ENCODE measurements at places on chromosomes 2 and 18.
A peak's percentile ranks its signal among the peaks of the same experiment; 100 is the strongest.

- no peak for DNase-seq
These were observed 594.0 kb upstream of the ACVR2A start for GRCh38 chr2:147250652-147251356.

DNA sequence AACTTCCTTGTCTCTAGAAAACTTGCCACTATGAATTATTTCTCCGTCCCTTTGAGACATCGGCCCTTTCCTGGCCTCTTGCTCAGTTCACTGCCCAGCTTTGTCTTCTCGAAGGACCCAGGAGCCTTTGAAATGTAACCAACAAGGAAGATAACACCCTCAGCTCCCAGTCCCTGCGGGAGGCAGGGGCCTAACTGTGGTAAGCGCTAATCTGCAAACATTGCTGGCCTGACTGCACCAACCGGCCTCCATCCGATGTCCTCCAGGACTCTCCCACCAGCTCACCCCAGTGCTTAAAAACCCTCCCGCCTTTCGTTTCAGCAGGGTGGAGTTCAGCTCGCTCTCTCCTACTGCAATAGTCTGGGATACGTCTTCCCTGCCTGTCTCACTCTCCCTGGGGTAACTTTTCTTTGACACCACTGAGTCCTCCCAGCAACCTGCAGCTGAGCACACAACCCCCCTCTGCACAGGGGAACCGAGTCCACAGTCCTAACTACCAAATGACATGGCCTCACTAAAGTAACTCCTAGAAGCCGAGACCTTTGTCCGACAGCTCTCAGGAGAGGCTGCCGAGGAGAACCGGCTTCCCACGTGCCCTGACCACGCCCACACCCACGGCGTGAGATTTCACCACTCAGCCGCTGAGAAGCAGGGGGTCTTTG, 76.1 kb downstream of the MBP start:
- DNase-seq: no peak

GRCh38 chr18:52046842-52047241, 293.2 kb upstream of the DCC start:
- DNase-seq: no peak

DNA sequence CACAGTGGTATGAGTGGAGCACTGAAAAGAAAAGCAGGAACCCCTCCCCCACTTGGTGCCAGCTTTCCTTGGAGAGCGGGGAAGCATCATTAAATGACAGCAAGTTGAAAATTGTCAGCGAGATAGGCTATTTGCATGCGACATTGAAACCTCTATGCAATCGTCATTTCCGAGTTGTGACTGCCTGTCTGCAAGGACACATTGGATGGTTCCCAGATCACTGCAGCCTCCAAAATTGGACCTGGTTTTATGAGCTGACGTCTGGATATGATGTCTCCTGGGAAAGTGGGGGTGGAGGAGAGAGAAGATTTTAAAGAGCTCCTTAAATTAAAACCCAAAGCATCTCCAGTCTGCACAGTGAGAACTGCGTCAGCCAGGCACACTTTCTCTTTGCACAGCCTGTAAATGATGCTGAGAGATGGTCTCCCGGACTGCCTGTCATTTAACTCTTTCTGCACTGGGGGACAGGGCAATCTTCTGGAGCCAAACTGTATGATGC, 57.8 kb upstream of the KIF5C start:
- DNase-seq: peak; percentile 59

DNA sequence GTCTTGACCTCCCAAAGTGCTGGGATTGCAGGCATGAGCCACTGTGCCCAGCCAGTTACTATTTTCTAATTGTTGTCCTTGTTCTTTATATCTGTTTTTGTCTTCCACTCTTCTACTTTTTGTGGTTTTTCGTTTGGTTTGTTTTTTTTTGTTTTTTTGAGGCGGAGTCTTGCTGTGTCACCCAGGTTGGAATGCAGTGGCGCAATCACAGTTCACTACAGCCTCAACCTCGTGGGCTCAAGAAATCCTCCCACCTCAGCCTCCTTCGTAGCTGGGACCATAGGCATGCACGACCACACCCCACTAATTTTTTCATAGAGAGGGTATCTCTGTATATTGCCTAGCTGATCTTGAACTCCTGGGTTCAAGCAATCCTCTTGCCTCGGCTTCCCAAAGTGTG, 100.7 kb downstream of the EHBP1 start:
- DNase-seq: no peak

GRCh38 chr2:19873014-19873413, 28.8 kb downstream of the TTC32 start:
- DNase-seq: no peak

DNA sequence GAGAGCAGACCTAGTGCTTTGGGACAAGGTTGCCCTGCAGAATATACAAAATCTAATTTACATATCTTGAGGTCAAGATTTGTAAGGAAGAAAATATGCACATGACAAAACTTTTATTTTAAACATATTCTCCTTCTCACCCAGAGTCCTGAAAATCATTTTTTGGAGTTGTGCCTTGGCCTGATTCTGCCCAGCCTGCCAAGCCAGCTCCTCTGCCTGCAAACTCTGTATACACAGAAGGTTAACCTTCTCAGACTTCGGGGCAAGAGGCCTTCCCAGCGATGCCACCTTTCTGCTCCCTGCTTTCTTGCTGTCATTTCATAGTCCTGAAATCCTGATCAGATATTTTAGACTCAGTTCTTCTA, 95.8 kb upstream of the CAVIN2 start:
- DNase-seq: no peak

DNA sequence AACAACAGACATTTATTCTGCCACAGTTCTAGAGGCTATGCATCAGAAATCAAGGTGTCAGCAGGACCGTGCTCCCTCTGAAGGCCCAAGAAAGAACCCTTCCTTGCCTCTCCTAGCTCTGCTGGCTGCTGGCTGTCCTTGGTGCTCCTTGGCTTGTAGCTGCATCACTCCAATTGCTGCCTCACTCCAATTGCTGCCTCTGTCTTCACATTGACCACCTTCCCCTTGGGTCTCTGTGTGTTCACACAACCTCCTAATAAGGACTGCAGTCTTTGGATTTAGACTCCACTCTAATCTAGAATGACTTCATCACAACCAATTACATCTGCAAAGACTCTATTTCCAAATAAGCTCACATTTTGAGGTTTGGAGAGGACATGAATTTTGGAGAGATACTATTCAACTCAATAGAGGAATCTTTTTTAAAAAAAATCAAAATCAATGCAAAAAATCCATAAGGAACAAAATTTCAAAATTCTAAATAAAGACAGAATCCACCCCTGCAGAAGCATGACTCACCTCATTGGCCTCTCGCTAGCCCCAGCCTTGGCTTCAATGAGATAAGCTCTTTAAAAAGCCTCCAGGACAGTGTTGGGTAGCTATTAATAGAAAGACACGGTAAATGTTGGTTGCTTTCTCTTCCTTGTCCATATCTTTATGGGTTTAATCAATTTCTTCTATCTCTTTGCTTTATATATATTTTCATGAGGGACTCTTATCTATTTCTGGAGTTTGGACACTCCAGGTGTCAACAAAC, 267.6 kb upstream of the MGAT5 start:
- no peak for DNase-seq

DNA sequence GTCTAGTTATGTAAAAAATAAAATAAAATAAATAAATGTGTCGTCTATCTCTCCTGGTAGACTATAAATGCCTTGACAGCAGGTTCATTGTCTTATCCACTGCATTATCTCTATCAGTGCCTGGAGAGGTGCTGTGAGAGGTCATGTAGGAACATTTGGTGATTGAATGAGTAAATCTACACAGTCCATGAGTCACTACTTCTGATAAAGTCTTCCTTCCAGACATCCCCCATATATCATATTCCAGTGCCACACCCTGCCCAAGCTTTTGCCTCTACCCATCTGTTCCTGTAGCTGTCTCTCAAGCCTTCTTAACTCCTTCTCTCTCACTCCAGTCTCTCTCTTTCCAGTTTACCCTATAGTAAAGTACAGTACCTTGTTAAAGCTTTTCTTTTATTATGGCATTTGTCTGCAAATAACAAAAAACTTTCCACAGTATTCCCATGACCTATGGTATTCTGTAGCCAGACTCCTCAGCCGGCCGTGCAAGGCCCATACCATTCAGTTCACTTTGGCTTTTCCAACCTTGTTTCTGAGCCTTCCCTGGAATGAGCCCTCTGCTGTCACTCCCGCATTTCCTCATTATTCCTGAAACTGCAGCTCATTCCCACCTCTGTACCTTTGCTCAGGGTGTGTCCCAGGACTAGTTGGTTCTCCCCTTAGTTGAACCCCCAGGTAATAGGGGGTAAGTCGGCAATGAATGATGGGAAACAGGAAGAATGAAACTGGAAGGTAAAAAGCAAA, 37.5 kb downstream of the ANXA4 start:
- DNase-seq: no peak

DNA sequence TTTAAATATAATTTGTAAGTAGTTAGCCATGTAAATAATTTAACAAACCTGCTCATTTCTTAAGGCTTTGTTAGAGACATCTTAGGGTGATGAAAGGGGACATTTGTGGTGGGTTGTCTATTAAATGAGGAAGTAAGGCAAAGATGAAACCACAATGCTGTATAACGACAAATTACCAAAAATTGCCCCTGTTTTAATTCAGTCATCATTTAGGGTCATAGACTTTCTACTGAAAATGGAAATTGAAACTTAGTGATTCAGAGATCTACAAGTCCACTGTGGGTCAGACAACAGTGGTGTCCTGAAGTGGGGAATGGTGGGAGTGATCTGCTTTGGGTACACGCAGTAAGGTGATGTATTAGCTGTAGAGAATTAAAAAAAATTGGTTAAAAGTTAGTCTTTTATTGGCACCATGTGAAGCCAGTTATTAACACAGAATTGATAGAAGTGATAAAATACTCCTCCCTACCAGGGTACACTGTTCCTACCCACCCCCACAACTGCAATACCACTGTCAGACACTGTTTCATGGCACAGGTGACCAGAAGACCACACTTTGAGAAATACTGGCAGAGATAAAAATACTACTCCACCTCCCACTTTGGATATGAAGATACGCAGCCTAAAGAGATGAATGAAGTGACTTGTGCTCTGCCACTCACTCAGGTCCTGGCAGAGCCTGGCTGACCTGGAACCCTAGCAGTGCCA, 13.4 kb downstream of the CERS6 start:
- DNase-seq: no peak

DNA sequence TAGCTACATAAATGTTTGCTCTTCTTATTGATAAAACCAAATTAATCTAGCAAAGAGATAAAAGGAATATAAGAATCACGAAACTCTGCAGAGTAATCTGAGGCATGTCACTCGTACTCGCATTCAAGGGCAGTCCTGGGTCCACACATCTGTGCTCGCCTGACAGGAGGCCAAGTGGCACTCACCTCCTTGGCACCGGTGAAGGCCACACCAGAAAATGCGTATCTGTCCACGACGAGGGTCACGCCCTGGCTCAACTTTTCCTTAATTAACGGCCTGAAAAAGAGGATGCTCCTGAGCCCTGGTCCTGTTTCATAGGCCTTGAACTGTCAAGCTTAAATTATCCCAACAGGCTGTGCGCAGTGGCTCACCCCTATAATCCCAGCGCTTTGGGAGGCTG, 6.6 kb downstream of the DTYMK start:
- DNase-seq: no peak

DNA sequence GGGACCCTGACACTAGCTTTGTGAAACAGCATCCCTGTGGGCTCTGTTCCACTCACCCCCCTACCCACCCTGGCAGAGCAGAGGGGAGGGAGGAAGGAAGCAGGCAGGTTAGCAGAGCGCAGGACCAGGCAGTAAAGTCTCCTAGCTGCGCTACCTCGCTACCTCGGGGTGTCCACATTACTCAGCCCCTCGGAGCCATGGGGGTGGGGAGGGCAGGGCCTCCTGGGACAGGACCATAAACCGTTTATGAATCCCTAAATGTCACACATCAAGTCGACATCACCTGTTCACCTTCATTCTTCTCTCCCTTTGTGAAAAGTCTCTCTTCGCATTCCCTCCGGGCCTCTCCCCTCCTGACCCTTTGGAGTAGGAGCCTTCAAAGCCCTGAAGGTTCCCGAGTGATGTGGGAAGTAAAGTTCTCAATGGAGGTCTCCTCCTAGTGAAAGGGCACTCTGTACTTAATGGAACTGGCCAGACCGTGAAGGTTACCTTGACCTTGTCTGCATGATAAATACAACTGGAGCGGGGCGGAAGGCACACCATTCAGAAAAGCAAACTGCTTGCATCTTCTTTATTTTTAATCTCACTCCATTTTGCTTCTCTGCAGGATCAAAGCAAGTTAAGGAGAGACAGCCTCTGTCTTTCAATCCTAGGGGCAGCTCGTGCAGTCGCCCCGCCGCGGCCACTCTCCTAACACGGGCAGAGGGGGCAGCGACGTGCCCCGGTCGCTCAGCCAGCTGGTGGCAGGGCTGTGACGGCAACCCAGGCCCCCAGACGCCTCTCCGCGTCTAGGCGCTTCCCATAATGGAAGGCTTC, 23.7 kb upstream of the SMAD7 start:
- no peak for DNase-seq

GRCh38 chr18:45059695-45060094, 379.0 kb downstream of the SETBP1 start:
- no peak for DNase-seq

DNA sequence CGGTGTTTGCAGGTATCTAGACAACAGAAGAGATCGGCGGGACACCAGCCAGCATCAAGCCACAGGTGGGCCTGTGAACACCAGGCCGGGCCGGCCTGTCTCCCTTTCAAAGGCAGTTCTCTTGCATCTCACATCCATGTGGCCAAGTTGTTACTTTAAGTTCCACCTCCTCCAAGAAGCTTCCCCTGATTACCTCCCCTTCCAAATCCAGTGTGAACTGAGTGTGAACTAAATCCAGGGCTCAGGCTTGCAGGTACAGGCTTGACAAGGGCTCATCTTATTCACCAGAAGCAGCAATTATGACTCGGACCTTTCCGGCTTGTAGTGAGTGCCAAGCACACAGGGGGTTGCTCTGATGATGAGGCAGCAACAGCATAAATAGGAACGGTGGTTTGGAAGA, 3.9 kb downstream of the CRACDL start:
- DNase-seq: no peak

DNA sequence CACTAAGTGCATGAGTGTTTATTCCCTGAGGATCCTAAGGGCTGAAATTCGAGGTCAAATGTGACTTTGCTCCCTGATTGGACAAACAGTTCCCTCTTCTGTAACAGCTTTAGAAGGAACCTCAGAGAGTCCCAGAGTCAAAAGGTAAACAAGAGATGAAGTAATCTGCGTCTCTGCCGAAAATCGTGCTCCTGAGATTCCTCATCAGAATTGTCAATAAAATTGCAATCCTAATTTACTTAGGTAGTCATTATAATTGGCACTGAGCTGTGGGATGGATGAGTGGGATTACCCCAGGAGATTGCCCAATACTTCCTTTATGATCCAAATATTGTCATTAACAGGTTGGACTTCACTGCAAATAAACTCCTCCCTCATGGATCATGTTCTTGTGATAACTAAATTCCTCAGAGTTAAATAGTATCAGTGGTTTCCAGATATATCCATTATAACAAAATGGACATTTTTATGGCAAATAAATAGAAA, 907 bp upstream of the SUCLG1 start:
- no peak for DNase-seq

GRCh38 chr2:239376351-239376750, 24.5 kb downstream of the HDAC4 start:
- no peak for DNase-seq

Measured in nucleus accumbens (tissue), 56 donors.